IPS DF 6.9 (cell line): ENCODE measurements at places on chromosomes 16 and 17.

DNA sequence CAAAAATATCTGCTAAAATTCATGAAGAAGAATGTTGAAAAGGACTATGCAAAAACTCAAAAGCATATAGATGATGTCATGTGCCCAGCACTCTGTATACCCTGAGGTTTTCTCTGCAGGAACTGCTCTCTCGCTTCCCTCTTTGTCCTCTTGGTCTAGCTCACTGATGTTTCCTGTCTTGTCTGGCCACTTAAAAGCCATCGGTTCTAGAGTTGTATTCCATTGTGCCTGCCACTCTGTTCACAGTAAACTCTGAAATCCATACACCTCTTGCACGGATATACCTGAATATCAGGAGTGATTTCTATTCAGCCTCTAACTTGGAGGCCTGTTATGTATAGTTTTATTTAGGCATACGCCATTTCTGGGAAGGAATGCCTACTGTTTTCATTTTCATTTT is 101.0 kb upstream of the CNTNAP4 start:
- no peak for DNase-seq

DNA sequence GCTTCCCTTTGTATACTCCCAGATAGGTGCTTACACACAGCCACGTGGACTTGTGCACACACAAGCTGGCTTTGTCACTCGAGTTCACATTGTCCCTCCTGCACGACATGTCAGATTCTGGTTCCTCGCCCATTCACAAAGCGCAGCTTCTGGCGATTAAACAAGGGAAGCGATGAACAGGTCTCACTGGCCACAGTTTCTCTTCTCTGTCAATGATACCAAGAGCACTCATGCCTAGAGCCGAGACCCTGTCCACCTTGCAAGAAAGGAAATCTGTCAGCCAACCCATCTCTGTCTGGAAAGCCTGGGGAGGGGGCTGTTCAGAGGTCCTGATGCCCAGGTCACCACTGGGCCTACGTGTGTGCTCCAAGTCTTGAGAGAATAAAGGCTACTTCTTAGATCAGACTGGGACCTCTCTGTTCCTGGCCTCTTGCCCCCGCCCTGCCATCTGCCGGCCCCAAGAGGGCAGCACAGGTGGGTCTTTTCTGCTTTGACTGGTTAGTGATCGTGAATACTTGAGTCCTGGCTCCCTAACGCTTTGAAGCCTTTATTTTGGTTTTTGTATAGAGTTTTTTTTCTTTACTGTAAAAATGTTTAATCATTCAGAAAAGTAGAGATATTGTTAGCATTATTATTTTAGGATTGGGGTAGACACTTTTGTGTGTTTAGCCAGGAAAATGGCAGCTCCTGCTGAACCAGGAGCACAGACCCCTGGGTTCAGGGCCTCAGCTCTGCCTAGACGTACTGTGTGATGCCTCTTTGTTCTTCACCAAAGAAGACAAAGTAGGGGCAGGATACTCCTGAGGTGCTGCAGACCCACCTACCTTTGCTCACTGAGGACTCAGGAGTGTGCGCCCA is 104.7 kb downstream of the MRM1 start:
- no peak for DNase-seq

- DNase-seq: no peak
Observed at GRCh38 chr17:34670618-34671017, 91.2 kb downstream of the TMEM132E start.

- DNase-seq: no peak
Observed at GRCh38 chr17:75542229-75542628, 16.7 kb downstream of the LLGL2 start.

- no peak for DNase-seq
Observed at GRCh38 chr16:80671281-80671849, 130.6 kb downstream of the DYNLRB2 start.

DNA sequence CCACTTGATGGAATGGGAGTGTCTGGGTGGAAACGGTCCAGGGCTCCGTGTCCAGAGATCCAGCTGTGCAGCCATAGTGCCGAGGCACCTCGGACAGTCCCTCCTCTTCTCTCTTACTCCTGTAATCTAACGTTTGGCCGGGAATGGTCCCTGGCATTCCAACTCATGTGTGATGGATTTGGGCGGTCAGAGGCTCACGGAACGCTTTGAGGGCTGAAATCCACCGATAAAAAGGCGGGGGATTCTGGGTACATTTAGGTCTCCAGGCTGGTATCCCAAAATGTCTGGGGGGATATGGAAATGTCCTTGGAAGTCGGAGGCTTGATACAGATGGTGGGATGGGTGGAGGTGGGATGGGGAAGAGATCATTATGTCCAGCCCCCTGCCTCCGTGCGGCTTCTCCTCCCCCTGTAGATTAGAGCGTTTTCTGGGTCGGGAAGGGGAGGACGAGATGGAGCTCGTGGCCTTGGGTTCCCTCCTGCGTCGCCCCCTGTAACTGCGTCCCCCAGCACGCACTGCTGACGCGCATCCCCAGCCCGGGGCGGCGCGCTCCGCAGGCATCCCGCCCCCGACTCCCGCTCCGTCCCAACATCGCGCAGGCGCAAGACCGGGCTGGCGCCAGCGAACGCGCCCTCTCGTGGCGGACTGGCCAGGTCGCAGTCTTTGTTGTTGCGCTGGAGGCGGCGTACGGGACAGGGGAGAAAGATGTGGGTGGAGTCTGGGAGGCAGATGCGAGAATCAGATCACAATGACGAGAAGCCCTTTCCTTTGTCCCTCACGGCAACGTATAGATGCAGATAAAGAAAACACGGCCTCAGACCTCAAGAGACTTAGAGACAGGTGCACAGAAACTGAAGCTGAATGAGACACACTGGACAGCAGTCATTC is 4.5 kb upstream of the SGCA start:
- peak; percentile 99 for DNase-seq

DNA sequence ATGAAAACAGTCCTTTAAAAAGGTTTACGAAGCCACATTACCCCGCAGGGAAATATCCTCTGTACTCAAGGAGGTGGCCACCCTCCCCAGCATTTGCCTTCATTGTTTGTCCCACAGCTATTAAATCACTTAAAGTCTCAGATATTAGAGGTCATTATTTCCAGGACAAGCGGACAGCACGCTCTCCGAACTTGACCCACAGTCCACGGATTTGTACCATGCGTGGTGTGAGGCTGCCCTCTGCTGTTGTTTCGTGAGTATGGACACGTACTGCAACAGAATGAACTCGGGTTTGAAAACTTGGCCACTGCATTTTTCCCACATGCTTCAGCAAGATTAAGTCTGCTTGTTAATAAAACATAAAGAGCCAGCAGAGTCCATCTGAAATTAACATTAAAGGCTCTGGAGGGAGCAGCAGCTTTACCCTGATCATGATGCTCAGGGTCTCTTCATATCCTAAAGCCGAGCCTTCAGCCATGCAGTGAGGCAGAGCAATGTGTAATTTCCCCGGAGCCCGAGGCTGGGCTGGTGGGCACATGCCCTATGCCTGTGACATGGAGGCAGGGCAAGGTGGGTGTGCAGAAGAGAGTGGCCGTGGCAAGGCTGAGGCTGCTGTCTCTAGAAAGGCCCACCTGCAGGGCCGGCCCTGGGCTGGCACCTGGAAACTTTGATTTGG is 19.7 kb downstream of the MEAK7 start:
- DNase-seq: peak; percentile 39

DNA sequence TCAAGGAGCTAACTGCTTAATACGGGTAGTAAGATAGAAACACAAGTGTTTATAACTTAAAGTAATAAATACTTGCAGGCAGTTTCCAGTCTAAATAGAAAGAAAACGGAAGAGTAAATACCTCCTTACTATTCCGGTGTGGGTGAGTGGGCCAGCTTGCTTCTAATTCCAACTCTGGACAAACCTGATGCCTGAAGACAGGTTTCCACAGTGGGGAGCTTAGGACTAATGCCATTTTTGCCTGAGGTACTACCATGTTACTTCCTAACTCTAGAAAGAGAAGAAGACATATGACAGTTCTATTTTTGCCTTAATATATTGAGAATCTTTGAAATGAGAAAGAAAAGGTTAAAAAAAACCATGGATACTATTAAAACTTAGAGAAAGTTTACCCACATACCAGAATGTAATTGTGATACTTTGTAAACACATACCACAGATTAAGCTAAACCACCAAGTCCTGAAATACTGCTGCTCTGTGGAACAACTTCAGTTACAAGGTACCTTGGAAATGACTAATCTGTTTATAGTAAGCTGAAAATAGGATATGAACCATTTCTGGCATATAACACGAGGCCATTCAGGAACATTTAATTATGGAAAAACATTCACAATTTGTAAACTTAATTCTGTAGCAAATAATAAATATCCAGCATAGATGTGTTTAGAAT is 70.2 kb downstream of the ZZEF1 start:
- DNase-seq: no peak

DNA sequence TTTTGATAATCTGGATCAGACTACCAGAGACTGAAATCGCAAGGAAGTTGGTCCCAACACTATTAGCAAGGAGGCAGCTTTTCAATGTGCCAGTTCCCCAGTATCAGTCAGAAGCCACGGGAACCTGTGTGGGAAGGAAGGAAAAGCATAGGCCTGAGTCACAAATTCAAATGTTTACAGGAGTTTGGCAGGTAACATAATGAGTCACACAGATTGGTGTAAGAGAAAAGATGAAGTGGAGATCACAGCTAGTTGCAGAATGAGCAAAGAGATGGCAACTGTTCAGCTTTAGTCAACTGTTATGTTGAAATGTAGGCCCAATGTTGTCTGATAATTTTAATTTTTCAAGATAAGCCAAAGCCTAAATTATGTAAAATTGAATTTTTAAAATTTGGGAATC is 28.1 kb upstream of the ITGA2B start:
- DNase-seq: no peak

- DNase-seq: no peak
Observed at GRCh38 chr16:85162478-85163277, 50.4 kb upstream of the CIBAR2 start.

DNA sequence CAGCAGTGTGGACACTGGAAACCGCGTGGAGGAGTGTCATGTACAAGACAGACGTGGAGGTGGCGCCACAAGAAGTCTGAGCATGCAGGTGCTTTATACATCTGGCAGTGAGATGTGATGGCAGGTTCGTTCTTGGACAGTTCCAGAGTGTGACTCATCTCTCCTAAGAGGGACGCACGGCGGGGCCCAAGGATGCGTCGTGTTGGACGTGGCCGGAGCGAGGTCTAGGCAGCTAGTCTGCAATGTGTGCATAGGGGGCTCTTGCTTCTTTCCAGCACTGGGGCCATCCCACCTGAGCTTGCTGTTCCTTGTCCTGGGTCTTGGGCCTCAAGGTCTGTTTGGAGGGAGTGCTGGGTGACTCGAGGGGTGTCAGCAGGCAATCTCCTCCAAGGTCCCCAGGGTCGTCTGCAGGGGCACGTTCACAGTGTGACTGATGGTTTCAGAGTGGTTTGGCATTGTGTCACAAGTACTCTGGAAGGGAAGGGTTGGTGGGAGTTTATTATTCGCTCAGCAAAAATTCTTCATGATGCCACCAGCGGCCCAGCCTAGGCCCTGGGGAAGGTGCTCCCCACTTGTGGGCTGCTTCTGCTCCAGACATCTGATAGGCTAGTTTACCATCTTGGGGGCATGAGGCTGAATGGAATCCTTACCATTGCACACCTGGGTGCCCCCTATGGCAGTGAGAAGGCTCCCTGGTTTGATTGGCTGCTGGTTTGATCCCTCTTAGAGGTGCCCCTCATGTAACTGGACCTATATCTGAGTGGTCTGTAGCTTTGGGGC is 22.1 kb downstream of the SPACA3 start:
- no peak for DNase-seq

DNA sequence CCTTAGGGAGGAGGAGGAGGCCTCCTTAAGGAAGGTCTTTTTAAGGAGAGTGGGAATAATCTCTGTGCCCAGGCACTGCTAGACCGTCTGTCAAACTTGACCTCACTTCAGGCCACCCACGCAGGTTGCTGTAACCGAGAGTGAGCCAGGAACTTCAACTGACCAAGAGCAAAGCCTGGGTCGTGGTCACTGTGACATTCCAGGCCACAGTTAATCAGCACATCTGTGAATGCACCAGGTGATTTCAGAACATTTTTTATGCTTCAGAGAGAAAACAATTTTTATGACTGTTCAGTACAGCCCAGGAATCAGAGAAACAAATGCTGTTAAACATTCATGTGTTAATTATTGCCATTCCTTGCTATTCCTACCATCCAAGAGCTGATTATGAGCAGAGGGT is 226.6 kb upstream of the ASIC2 start:
- no peak for DNase-seq

- no peak for DNase-seq
Observed at GRCh38 chr16:22726868-22727267, 87.1 kb upstream of the HS3ST2 start.
